ENCODE measurements at places on chromosomes 7 and 10.
A peak's percentile ranks its signal among the peaks of the same experiment; 100 is the strongest.

DNA sequence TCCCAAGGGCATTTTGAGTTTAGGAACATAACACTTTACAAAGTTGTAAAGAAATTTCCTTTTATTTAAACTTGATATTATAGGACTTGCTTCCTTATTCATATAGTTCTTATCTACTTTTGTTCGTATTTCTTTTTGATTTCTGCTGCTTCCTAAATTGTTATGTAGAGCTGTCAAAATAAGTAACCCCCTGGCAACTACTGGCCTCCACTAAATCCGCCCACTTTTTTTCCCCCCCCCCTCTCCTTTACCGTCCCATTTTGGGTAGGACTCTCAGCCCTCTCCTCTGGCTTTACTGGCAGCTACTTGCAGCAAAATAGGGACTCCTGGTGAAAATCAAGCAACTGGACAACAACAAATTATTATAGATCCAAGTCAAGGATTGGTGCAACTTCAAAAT is 1.1 kb downstream of the SP4 start:
- H3K4me1 ChIP-seq, result peaks cover 5% of the 10 kb centered on the region
- H3K36me3 ChIP-seq, result no peaks in the 10 kb centered on the region
- no peak overlapping the region for H3K27ac ChIP-seq
- peak overlapping the region; percentile 93 for H3K4me3 ChIP-seq
- DNase-seq, result no peak

DNA sequence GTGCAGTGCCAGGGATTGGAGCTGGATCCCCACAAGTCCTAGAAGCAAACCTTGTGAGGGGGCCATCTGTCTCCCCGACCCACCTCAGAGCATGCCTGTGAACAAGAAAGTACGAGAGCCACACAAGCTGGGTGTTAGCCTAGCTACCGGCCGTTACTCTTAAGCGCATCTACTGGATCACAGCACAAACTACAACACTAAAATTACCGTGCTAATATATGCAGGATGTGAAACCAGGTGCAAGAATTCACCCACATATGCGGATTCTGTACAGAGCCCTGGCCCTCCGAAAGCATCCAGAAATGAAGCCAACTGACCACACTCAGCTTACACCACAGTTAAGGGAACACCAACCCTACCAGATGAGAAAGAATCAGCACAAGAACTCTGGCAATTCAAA is 16.0 kb upstream of the PRSS1 start:
- DNase-seq, result no peak
- H3K27ac ChIP-seq, result no peak overlapping the region
- no peaks in the 10 kb centered on the region for H3K4me1 ChIP-seq
- H3K27me3 ChIP-seq, result no peaks in the 10 kb centered on the region

DNA sequence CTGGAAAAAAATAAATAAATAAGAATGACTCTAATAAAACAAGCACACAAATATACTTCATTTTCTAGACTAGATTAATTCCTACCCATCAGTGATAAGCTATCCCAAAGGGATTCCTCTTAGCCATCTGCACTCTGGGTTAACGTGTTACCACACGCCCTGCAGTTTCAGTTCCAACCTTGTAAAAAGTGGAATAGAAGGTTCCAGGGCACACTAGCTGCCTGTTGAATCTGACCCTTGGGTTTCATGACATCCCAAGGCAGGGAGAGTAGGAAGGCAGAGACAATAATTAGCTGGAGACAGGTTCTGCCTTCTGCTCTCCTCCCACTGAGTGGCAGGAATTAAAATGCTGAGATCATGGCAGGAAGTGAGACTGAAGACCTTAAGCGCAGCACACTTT is 33.5 kb downstream of the SLC37A3 start:
- no peaks in the 10 kb centered on the region for H3K27me3 ChIP-seq
- no peak for DNase-seq
- H3K4me1 ChIP-seq, result no peaks in the 10 kb centered on the region
- H3K4me3 ChIP-seq, result no peak overlapping the region
- H3K36me3 ChIP-seq, result peaks cover 30% of the 10 kb centered on the region
- no peak overlapping the region for H3K27ac ChIP-seq

GRCh38 chr10:101829561-101830315 is 11.5 kb upstream of the OGA start:
- no peaks in the 10 kb centered on the region for H3K4me1 ChIP-seq
- H3K27me3 ChIP-seq, result no peaks in the 10 kb centered on the region
- peak overlapping the region; percentile 22 for H3K27ac ChIP-seq
- peak; percentile 94 for DNase-seq
- peak overlapping the region; percentile 78 for H3K4me3 ChIP-seq

GRCh38 chr7:29087840-29088170 is 58.5 kb downstream of the CPVL start:
- peaks cover 3% of the 10 kb centered on the region for H3K4me1 ChIP-seq
- no peaks in the 10 kb centered on the region for H3K27me3 ChIP-seq
- H3K36me3 ChIP-seq, result peaks cover 6% of the 10 kb centered on the region
- H3K27ac ChIP-seq, result no peak overlapping the region
- H3K4me3 ChIP-seq, result no peak overlapping the region

DNA sequence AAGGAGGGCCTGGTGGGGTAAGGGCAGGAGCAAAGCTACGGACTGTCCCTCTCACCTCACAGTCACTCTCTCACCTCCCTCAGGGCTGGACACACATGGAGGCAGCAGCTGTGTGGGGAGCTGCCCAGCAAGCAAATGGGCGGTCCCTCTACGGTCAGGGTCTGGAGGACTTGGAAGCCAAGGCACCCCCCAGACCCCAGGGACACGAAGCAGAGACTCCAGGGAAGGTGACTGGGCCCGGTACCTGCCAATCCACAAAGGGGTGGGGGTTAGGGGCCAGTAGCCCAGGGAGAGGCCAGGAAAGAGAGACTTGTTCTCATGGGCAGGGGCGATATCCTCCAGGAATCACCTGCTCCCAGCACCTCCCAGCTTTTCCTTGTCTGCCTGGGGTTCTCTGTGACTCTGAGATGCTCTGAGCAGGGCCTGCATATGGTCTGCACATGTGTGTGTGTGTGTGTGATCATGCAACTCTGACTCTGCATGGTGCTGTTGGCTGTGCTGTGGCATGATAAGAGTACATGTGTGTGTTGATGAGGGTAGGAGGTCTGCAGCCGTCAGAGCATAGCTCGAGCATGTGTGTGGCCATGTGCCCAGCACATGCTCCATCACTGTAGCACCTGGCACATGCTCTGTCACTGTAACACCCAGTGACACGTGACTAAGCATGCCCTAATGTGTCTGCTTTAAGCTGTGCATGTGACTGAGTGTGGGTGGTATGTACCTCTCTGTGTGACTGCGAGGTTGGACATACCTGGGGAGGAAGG is 4.6 kb upstream of the LDB3 start:
- H3K27ac ChIP-seq, result no peak overlapping the region
- H3K27me3 ChIP-seq, result no peaks in the 10 kb centered on the region
- H3K36me3 ChIP-seq, result no peaks in the 10 kb centered on the region

- H3K27me3 ChIP-seq, result no peaks in the 10 kb centered on the region
- no peak overlapping the region for H3K27ac ChIP-seq
- no peaks in the 10 kb centered on the region for H3K36me3 ChIP-seq
- no peak for DNase-seq
- H3K4me3 ChIP-seq, result no peak overlapping the region
Observed at GRCh38 chr7:16318989-16319915, 102.1 kb downstream of the CRPPA start.

- H3K4me3 ChIP-seq, result no peak overlapping the region
- no peaks in the 10 kb centered on the region for H3K4me1 ChIP-seq
- no peak for DNase-seq
- no peaks in the 10 kb centered on the region for H3K36me3 ChIP-seq
- H3K27ac ChIP-seq, result no peak overlapping the region
- H3K27me3 ChIP-seq, result no peaks in the 10 kb centered on the region
Observed at GRCh38 chr10:66365686-66366085, 560.1 kb upstream of the LRRTM3 start.

- H3K4me3 ChIP-seq, result peak overlapping the region; percentile 73
- no peak overlapping the region for H3K27ac ChIP-seq
- H3K4me1 ChIP-seq, result peaks cover 14% of the 10 kb centered on the region
- H3K36me3 ChIP-seq, result no peaks in the 10 kb centered on the region
Observed at GRCh38 chr7:43291789-43292188, 179.3 kb downstream of the HECW1 start.

DNA sequence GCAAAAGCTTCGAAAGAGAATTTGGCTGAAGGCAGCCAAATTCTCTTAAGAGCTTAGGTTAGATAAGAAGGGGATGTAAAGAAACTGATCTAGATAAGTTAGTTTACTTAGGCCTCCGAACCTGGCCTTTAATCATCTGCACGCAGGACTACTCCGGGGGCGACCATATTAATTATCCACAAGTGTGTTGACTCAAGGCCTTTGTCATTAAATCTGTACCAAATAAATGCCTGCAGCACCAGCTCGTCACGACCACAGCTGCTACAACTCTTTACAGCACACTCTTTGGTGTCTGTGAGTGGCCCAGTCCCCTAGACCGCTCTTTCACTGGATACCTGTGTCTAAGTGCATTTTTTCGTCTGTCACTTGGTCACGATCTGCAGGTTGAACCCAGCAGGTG is 69.8 kb upstream of the LSM8 start:
- H3K4me3 ChIP-seq, result peak overlapping the region; percentile 23
- DNase-seq, result no peak
- H3K27ac ChIP-seq, result no peak overlapping the region
- H3K4me1 ChIP-seq, result no peaks in the 10 kb centered on the region

- no peak overlapping the region for H3K27ac ChIP-seq
- no peaks in the 10 kb centered on the region for H3K27me3 ChIP-seq
- H3K36me3 ChIP-seq, result peaks cover 9% of the 10 kb centered on the region
Observed at GRCh38 chr7:585229-585711, 65.6 kb upstream of the PDGFA start.

GRCh38 chr10:92200564-92200963 is 90.3 kb downstream of the CPEB3 start:
- H3K4me1 ChIP-seq, result no peaks in the 10 kb centered on the region
- H3K4me3 ChIP-seq, result no peak overlapping the region
- no peaks in the 10 kb centered on the region for H3K36me3 ChIP-seq

DNA sequence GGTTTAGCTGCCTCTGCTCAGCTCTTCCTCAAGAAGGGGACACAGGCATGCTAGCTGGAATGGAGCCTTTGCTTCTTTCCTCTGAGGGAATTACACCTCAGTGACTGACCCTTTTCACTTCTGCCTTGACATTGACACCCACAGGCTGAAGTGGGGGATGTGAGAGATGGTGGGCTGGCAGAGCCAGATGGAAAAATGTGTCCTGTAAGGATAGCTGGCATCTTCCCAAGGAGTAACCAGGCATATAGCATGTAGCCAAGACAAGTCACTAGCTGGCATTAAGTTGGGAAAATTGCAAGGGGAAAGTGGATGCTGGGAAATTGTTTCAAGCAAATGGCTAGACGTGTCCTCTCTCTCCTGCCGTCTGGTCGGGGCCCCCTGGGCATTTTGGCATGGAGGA is 19.9 kb downstream of the STMP1 start:
- DNase-seq, result no peak
- no peaks in the 10 kb centered on the region for H3K27me3 ChIP-seq
- H3K27ac ChIP-seq, result no peak overlapping the region
- no peak overlapping the region for H3K4me3 ChIP-seq

GRCh38 chr7:139713526-139714162 is 64.2 kb downstream of the HIPK2 start:
- H3K36me3 ChIP-seq, result peaks cover 69% of the 10 kb centered on the region
- H3K27me3 ChIP-seq, result no peaks in the 10 kb centered on the region
- DNase-seq, result no peak

DNA sequence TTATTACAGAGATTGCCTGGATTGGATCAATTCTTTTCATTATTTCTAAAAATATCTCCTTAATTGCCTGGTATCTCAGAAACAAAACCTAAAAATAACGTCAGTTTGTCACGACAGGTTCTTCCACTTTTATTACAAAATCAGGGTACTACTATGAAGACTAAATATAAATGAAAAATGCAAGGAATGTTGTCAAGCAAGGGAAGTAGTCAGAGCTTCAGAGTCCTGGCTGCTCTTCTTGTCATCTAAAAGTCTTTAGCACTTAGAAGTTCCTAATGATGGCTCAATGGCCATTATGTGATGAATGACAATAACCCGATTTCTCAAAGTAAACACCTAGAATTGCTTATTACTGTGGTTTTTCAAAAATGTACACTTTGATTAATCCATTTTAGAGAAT is 192.2 kb downstream of the SEMA3A start:
- H3K27ac ChIP-seq, result no peak overlapping the region
- no peaks in the 10 kb centered on the region for H3K4me1 ChIP-seq
- H3K27me3 ChIP-seq, result no peaks in the 10 kb centered on the region
- H3K4me3 ChIP-seq, result no peak overlapping the region
- peaks cover 78% of the 10 kb centered on the region for H3K36me3 ChIP-seq

- H3K4me1 ChIP-seq, result no peaks in the 10 kb centered on the region
- no peak overlapping the region for H3K27ac ChIP-seq
- H3K4me3 ChIP-seq, result no peak overlapping the region
- H3K27me3 ChIP-seq, result no peaks in the 10 kb centered on the region
Observed at GRCh38 chr10:48242171-48242904, 32.2 kb downstream of the FRMPD2 start.

GRCh38 chr7:91397612-91398011 is 133.4 kb downstream of the FZD1 start:
- no peaks in the 10 kb centered on the region for H3K36me3 ChIP-seq
- H3K27me3 ChIP-seq, result peaks cover 22% of the 10 kb centered on the region
- H3K27ac ChIP-seq, result no peak overlapping the region
- peaks cover 4% of the 10 kb centered on the region for H3K4me1 ChIP-seq

- no peaks in the 10 kb centered on the region for H3K36me3 ChIP-seq
- no peaks in the 10 kb centered on the region for H3K27me3 ChIP-seq
- H3K4me1 ChIP-seq, result no peaks in the 10 kb centered on the region
- H3K4me3 ChIP-seq, result no peak overlapping the region
Observed at GRCh38 chr10:112859793-112860192, 90.3 kb upstream of the TCF7L2 start.

- H3K27me3 ChIP-seq, result no peaks in the 10 kb centered on the region
- no peaks in the 10 kb centered on the region for H3K36me3 ChIP-seq
- DNase-seq, result no peak
- H3K4me3 ChIP-seq, result no peak overlapping the region
- no peaks in the 10 kb centered on the region for H3K4me1 ChIP-seq
Observed at GRCh38 chr10:116353817-116354216, 29.6 kb downstream of the CCDC172 start.

- no peaks in the 10 kb centered on the region for H3K27me3 ChIP-seq
- H3K27ac ChIP-seq, result no peak overlapping the region
- peaks cover 4% of the 10 kb centered on the region for H3K4me1 ChIP-seq
- peak; percentile 52 for DNase-seq
- no peaks in the 10 kb centered on the region for H3K36me3 ChIP-seq
Observed at GRCh38 chr10:103472005-103472404, 7.0 kb downstream of the CALHM3 start.

GRCh38 chr7:25255611-25256332 is 27.5 kb upstream of the NPVF start:
- H3K4me3 ChIP-seq, result no peak overlapping the region
- H3K4me1 ChIP-seq, result peaks cover 7% of the 10 kb centered on the region
- no peak for DNase-seq

GRCh38 chr7:40571796-40572195 is 437.0 kb downstream of the SUGCT start:
- peak; percentile 70 for DNase-seq
- no peak overlapping the region for H3K4me3 ChIP-seq
- H3K27me3 ChIP-seq, result no peaks in the 10 kb centered on the region
- H3K4me1 ChIP-seq, result peaks cover 15% of the 10 kb centered on the region

All from endodermal cell (in vitro differentiated cells).